ENCODE measurements at places on chromosomes 6 and 20.

DNA sequence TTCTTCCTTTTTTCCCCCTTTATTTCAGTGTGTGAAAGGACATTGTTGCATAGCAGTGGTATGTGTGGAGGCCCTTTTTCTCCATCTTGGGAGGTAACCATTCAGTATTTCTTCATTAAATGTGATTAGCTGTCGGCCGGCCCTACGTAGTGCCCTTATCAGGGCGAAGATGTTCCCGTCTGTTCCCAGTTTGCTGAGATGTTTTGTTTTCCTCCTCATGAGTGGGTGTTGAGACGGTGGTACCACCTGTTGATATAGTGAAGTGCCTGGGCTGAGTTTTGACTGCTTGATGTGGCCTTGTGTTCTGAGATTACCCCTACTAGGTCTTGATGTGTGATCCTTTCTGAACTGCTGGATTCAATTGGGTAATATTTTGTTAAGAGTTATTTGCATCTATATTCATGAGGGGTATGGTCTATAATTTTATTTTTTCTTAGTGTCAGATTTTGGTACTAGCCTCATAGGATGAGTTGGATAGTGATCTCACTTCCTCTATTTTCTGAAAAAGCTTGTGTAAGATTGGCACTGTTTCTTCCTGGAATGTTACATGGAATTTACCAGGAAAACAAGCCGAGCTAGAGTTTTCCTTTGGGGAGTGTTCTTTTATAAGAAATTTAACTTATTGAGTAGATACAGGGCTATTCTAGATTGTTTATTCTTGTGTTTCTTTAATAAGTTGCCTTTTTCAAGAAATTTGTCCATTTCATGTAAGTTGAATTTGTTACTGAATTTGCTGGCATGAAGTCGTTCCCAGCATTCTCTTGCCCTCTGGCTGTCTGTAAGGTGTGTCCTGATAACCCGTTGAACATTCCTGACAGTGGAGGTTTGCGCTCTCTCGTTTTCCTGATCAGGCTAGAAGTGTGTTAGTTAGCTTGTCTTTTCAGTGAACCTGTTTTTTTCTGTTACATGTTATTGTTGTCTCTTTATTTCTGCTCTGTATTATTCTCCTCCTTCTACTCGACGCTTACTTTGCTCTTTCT lies 4.3 kb downstream of the MTG2 start:
- DNase-seq: no peak

- DNase-seq: no peak
These were observed 18.1 kb downstream of the PNLDC1 start for GRCh38 chr6:159817951-159818739.

GRCh38 chr6:93048381-93048780 lies 371.0 kb downstream of the EPHA7 start:
- no peak for DNase-seq

- no peak for DNase-seq
These were observed 248.8 kb downstream of the ERMARD start for GRCh38 chr6:170000071-170000843.

DNA sequence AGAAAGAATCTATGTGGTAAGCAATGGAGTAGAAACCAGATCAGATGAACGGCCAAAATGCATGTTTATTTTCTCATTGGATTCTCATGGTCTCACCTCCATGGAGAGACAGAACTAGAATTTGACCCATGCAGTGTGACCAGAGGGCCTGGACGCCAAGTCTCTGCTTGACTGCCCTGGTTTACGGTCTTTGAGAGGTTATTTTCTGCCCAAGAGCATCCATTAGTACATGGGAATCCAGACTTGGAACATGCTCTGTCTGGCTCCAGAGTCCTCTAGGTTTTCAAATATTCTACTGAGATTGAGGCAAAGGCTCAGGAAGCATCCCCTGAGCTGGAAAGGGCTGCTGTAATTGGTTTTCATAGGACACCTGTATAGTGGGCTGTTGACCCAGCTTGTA lies 45.5 kb upstream of the UST start:
- DNase-seq: no peak

DNA sequence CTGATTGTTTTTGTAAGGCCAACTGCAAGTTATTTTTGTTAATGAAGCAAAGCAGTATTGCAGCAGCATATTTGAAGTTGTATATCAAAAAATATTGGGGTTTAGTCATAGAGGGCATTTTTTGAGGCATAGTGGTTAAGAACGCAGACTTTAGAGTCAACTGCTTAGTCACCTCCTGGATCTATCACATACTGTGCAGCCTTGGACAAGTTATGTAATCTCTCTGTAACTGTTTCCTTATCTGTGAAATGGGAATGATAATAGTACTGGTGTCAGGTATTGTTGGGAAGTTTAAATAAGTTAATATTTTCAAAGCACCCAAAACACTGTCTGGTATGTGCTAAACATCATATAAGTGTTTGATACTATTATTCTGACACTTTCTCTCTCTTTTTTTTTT lies 27.2 kb upstream of the EFHC1 start:
- no peak for DNase-seq

GRCh38 chr20:61573415-61574305 lies 321.6 kb downstream of the CDH4 start:
- DNase-seq: no peak

DNA sequence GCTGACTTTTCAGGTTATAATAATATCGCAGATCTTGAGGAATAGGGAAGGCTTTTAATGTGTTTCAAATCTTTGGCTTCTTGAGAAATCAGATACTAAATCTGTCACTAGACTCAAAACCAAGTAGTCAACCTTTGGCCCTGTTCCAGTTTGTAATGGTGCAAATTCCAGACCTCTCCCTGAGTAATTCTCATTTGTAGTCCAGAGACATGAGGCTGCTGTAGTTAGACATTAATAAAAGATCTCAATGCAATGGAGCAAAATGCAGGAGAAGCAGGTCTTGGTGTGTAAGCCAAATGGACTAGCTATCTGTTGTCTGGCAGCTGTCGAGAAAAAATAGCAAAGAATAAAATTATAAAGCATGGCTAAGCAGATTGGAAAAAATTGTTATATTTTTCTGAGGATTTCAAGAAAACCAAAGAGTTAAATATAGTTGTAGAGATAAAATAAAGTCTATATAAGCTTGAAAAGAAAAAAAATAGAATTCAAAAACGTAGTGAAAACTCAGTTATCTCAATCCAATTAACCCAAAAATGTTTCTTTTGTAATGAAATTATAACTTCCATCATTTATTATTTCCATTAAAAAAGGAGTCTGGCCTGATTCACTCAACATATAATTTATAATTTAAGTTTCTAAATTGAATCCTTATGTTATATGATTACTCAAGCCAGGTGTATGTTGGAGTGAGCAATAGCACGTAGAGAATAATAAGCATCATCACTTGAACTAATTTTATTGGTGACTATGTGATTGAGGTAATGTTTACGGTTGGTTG lies 161.5 kb upstream of the ADGRB3 start:
- DNase-seq: no peak
